ENCODE measurements at places on chromosomes 2 and 18.

GRCh38 chr2:85827879-85828569 lies 60.8 kb downstream of the ST3GAL5 start:
- no peak for DNase-seq

DNA sequence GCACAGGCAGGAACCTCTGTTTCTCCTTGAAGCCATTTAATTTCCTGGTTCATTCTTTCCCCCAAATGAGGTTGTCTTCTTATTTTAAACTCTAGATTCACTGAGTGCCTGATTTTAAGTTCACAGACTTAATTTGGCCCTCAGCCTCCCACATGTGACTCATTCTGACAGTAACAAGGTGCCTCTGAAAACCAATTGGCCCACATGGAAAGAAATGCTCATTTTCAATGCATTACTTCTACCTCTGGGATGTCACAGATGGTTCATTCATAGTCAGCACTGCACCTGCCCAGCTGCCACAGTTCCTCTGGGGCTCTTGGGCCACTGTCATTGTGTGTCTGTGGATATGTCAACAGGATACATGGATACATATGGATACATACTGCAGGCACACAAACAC lies 140.4 kb upstream of the CAPN13 start:
- DNase-seq, result no peak

DNA sequence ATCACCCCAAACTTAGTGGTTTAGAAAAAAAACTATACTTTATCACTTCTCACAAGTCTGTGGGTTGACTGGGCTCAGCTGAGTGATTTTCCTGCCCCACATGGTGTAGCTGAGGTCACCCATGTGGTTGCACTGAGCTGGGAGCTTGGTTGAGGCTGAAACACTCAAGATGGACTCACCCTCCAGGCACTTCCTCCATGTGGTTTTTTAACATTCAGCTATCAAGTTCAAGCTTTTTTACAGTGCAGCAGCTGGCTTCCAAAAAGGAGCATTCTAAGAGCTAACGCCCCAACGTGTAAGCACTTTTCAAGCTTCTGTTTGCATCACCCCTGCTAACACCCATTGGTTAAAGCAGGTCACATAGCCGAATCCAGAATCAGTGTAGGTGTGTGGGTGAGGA lies 105.9 kb upstream of the CREB1 start:
- DNase-seq, result no peak

DNA sequence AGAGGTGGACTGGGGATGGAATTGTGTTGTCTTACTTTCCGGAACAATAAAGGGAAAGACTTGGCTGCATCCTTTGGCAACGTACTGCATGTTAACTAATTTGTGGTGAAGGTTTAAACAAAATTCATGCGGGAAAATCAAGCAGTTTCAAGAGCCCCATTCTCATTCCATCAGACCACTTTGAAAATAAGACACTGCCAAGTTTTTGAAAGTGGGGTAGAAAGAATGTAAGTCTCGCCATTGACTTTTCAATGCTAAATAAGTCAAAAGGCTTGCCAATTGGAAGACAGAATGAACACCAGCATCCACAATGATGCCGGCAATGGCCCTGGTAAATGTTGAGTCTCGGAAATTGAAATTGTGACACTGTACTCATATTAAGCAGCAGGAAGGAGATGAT lies 322.0 kb downstream of the RND3 start:
- DNase-seq, result no peak

DNA sequence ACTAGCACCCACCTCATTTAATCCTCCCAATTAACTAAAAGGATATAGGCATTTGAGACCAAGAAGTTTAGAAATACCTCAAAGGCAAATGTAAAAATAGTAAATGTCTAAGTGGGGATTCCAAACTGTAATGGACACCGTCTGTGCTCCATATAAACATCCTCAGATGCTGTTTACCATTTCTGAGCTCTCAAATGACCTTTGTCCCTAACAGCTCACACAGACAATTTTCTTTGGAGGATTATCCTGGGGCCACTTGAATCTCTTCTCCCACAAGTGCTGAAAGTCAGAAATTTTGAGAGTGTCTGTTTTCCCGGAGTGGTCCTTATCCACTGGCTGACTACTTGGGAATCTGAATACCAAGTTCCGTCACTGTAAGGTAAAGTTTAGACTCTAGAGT lies 1418.9 kb downstream of the LRP1B start:
- no peak for DNase-seq

GRCh38 chr2:171882089-171882769 lies 11.8 kb downstream of the SLC25A12 start:
- DNase-seq, result no peak

GRCh38 chr2:2870106-2870505 lies 507.5 kb downstream of the EIPR1 start:
- DNase-seq, result no peak

Data from activated naive CD4-positive, alpha-beta T cell (primary cell).